ENCODE measurements at places on chromosomes 5 and 9.

DNA sequence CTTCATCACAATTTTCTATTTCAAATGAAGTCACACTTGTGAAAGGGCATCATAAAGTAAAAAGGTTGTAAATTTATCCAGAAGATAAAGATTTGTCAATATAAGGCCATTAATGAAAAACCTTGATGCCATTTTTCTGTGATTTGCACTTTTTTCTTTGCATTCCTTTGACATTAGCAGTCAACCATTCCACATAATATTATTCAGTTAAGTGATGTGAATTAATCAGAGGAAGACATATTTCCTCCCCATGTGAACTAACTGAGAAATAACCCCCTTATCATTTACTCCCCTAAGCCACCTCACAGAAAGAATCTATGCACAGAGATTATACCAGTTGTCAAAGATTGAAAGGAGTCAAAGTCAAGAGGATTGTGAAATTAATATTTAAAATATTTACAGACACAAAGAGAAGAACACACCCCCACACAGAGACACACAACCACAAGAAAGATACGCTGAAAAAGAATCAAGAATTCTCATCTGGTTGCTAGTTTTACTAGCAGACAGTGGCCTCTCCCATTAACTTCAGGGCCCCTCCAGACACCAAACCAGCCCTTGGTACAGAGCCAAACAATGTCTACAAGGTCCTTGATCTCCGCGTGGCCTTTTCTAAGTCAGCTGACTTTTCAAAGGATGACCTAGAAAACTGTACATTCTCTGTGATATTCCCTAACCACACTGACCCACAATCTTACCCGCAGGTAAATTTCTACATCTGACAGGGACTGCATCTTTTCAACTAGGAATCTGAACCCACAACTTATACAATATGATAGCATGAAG, 29.5 kb downstream of the GNAQ start:
- DNase-seq = no peak

DNA sequence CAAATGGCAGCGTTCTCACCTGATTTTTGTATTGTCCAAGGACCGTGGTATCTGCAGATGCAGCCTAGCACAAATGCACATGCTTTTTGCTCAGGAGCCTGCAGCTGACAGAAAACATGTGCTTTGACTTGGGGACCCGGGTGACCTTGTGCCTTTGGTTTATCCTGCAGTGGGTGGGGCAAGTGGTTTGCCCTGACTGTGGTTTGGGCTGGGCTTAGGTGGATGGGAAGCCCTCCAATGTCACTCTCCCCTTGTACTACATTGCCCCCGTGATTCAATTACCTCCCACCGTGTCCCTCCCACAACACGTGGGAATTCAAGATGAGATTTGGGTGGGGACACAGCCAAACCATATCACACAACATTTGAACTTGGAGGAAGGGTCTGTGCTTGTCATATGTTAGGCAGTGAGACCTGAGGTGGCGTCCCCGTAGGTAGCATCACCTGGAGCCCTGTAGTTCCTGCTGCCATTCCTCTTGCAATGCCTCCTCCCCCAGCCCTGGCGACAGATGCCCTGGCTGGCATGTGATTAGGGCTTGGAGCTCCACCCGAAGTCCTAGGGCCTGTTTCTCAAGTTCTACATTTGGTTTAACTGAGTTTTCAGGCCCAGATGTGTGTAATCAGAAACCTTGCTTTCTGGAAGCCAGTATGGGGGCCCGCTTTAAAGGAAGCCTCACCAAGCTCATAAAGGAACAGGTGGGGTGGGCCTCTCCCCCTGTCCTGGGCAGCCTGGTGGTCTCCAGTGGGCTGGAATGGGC, 2.1 kb downstream of the ANKRD33B start:
- no peak for DNase-seq

GRCh38 chr9:114205171-114206015, 50.1 kb downstream of the COL27A1 start:
- DNase-seq = no peak

DNA sequence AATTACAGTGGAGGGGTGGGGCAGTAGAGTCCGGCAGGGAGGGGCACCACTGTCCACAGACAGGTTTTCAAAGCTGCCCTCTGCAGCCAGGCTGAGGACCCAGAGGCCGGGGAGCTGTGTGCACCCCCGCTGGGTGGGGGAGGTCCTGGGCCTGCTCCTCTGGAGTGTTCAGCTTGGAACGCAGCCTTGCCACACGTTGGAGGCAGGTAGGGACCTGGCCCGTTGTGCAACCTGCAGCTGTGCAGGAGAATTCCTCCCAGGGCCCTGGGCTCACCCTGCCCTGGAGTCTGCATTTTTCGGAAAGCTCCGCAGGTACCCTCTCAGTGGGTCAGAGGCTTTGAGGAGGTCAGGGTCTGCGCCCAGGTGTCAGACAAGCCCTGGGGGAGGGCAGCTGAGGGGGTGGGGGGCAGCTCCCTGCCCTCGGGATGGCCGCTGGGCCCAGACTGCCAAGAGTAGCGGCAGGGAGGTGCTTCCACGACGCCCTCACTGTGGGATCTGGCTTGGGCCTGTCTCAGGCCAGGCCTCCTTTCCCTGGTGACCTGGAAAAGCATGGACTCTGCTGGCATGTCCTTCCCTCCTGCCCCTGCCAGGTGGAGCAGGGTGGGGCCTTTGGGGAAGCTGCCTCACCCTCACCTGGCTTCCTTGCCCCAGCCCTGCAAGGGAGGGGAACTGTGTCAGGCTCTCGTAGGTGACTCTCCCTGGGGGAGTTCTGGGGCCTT, 29.5 kb downstream of the RXRA start:
- DNase-seq = no peak

DNA sequence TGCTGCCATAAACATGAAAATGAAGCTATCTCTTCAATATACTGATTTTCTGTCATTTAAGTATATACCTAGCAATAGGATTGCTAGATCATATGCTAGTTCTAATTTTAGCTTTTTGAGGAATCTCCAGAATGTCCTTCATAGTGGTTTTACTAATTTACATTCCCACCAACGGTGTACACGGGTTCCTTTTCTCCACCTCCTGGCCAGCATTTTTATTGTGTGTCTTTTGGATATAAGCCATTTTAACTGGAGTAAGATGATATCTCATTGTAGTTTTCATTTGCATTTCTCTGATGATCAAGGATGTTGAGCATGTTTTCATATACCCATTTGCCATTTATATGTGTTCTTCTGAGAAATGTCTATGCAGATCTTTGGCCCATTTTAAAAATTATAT, 446.5 kb downstream of the GABRG2 start:
- no peak for DNase-seq

- DNase-seq = no peak
Measured at GRCh38 chr9:126965077-126965476, 50.5 kb downstream of the RALGPS1 start.

- no peak for DNase-seq
Measured at GRCh38 chr5:80324912-80325311, 5.1 kb downstream of the SPZ1 start.

DNA sequence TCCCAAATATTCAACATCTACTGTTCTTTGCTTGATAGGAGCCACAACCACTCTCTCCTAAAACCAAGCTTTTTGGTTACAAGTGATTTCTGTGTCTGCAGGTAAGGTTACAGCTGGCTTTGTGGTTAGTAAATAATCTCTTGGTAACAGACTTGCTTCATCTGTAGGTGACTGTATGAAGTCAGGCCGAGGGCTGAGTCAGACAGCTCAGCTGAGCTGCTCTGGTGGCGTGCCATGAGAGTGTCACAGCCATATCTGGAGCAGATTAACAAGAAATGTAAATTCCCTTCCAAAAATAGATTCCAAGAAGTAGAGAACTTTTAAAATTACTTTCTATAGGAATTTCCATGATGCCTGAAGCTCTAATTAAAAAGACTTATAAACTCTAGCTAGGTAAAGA, 23.7 kb upstream of the TAS2R1 start:
- DNase-seq = peak; percentile 3

GRCh38 chr5:444226-444625, 1.2 kb downstream of the EXOC3 start:
- no peak for DNase-seq

GRCh38 chr9:86324901-86325300, 29.3 kb downstream of the TUT7 start:
- DNase-seq = no peak

GRCh38 chr5:143521141-143521540, 117.7 kb upstream of the NR3C1 start:
- no peak for DNase-seq

- no peak for DNase-seq
Measured at GRCh38 chr5:125987677-125988255, 435.4 kb upstream of the GRAMD2B start.

- no peak for DNase-seq
Measured at GRCh38 chr5:111743512-111743911, 13.5 kb downstream of the NREP start.

DNA sequence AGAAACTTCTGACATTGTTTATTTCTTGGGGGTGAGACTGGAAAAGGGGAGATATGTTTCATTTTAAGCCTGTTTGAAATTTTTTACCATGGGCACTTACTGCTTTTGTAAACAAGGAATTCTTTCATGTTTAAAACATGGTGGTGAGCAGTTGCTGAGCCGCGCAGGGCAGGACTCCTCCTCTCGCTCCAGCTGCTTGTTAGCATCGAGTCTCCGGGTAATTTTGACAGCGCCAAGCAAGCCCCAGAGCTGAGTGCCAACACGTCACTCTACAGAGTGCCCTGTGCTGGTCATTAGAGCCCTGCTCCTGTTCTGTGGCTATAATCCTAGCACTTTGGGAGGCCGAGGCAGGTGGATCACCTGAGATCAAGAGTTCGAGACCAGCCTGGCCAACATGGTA, 116.5 kb upstream of the MSX2 start:
- DNase-seq = no peak

- no peak for DNase-seq
Measured at GRCh38 chr5:63655043-63655442, 307.2 kb downstream of the HTR1A start.

- peak; percentile 95 for DNase-seq
Measured at GRCh38 chr9:114397848-114398605, 10.2 kb upstream of the AKNA start.

GRCh38 chr5:141878186-141878710, at the start of gene PCDH1:
Gene PCDH1 (minus strand): TSS chr5:141878410. CDS start chr5:141878262, 148 bp downstream.
- DNase-seq = peak; percentile 28

DNA sequence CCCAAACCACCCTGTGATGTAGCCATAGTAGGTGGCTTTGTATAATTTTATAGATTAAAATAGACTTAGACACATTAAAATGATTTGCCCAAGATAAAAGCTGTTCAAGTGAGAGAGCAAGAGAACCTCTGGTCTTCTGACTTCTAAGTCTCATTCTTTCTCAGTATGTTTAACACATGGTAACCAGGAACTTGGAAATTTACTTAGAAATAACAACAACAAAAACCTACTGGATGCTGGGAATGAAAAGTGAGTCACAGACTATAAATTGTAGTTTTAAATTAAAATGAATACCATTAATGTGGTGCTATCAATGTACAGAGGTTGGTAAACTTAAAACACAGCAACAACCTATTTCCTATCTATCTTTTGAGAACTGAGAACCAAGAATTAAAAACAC, 30.4 kb downstream of the HMGCR start:
- DNase-seq = no peak

DNA sequence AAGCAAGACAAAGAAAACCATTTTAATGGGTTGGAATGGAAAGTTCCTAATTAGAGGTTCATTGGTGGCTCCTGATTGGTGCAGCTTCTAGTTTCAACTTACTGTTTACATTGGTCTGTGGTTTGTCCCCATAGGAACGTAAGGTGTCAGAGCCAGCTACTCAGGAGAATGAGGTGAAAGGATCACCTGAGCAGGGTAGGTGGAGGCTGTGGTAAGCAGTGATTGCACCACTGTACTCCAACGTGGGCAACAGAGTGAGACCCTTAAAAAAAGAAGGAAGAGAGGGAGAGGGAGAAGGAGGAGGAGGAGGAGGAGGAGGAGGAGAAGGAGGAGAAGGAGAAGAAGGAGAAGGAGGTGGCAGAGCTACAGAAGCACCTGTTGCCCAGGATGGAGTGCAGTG, 30.4 kb downstream of the KCNIP1 start:
- DNase-seq = no peak

GRCh38 chr9:131912671-131913070, 167.0 kb downstream of the MED27 start:
- DNase-seq = no peak

GRCh38 chr5:160472482-160472881, 50.8 kb downstream of the PTTG1 start:
- DNase-seq = no peak

GRCh38 chr5:38382898-38383297, 124.5 kb downstream of the EGFLAM start:
- peak; percentile 68 for DNase-seq

- DNase-seq = no peak
Measured at GRCh38 chr9:1738511-1739100, 276.5 kb upstream of the SMARCA2 start.

DNA sequence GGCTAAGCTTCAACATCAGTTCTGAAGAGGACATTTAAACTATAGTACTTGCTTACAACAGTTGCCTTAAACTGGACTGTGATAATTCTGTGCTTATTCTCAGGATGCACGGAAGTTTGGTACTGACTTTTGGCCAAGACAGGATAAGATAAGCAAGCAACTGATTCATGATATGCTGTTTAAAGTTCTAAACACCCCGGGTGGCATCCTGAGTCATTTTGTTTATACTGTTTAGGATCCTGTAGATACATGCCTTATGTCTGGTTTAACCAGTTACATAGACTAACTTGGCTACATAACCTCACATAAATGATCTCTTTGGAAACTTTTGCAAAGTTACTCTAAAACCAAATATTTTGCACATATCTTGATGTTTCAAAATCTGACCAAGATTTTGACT, 95.9 kb downstream of the CDH9 start:
- no peak for DNase-seq

GRCh38 chr9:5869315-5870019, 21.2 kb upstream of the MLANA start:
- DNase-seq = no peak

- DNase-seq = no peak
Measured at GRCh38 chr9:7228726-7229125, 471.0 kb downstream of the KDM4C start.

DNA sequence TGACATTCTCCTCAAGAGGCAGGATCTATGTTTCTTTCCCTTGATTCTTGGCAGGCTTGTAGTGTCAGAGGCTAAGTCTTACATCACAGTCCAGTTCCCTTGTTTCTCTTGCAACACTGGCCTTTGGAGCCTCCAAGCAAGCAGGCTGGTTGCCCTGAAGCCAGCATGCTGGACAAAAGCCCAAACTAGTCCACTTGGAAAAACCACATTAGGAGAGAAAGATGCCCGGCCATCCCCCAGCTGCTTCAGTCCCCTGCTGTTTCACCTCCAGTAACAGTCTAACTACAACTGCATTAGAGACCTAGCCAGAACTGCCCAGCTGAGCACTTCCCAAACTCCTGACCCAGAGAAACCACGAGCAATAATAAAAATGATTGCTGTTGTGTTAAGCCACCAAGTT, 87.6 kb downstream of the ADAMTS6 start:
- no peak for DNase-seq

DNA sequence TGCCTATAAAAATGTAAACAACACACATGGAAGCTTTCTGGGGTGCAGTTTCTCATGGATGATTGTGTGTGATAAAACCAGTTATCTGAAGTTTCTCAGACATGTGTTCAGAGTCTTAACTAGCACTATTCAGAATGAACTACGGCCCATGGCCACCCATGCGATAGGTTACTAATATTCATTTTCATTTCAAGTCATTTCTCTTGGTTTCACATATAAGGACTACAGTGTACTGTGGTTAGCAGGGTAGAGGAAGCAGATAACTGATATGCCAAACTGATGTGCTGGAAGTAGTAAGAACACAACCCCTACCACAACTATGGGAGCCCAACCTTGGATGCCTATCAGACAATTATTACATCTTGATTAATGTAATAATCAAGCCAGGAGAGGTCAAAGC, 372.1 kb downstream of the DTWD2 start:
- DNase-seq = no peak

GRCh38 chr5:68180121-68181038, 35.2 kb upstream of the PIK3R1 start:
- no peak for DNase-seq

Measured in suppressor macrophage treated with lipopolysaccharide for 1 hour (primary cell).